ENCODE measurements at places on chromosomes 5 and 9.

GRCh38 chr5:2039180-2039531, 156.4 kb upstream of the IRX4 start:
- DNase-seq, result no peak

GRCh38 chr5:160726721-160727120, 125.3 kb downstream of the ATP10B start:
- no peak for DNase-seq

DNA sequence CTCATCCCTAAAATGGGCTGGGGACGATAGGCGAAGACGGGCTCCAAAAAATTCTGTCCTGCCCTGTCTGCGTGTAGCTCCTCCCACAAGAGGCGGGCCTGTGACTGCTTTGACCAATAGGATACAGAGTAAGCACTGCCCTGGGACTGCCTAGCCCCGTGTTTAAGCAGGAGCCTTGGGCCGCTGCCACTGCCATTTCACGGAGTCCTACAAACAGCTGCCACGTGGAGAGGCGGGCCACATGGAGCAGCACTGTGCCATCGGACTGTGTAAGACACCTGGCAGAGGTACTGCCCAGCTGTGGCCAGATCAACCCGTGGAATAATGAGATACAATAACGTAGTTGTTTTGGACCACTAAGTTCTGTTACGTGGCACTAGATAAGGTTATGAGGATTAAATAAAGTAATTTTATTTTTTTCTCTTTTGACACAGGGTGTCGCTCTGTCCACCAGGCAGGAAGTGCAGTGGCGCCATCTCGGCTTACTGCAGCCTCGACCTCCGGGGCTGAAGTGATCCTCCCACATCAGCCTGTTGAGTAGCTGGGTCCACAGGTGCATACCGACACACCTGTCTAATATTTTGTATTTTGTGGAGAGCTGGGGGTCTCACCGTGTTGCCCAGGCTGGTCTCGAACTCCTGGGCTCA, 87.2 kb downstream of the LMNB1 start:
- DNase-seq, result no peak

- DNase-seq, result no peak
These were observed 199.6 kb downstream of the DCP2 start for GRCh38 chr5:113176196-113176595.

DNA sequence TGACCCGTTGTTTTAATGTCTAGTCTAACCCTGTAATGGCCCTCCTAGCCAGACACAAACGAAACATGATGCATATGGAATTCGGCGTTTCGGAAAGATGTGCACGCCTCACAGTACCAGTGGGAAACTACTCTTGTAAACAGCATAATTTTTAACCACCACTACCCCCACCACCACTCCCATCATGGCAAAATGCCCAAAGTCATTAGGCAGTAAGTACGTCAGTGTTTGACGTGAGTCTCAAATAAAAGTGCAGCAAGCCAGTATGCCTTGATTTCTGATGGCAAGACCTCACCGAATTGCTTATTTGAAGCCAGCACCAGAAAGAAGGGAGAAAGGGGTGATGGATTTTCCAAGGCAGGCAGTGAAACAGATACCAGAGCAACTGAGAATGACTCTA, 71.4 kb downstream of the ADRB2 start:
- DNase-seq, result no peak

- DNase-seq, result no peak
These were observed 29.7 kb downstream of the F2R start for GRCh38 chr5:76745670-76746069.

DNA sequence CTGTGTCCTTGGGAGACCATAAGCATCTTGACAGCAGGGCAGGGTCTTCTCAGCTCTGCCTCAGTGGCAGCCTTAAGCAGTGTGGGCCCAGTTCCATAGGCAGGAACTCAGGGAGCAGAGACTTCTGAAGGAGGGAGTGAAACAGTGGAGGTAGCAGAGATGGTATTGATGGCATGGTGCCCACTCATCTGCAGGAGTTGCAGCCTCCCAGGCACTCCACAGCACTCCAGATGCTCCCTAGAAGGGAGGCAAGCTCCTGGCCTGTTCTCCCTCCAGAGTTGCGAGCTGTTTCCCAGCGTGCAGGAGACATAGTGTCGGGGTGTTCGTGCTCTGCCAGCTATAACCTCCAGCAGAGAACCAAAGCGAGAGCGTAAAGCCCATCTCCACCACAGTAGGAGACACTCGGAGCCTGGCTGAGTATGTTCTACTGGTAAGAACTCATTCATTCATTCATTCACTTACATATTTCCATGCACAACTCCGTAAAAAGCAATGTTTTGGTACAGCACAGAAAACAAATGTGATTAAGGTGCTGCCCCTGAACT, 31.4 kb upstream of the UNC5A start:
- DNase-seq, result no peak

- no peak for DNase-seq
These were observed 1031.2 kb downstream of the EFNA5 start for GRCh38 chr5:106639488-106639887.

GRCh38 chr9:131409458-131409992, 15.6 kb downstream of the PRRC2B start:
- no peak for DNase-seq

GRCh38 chr5:1545126-1545804, 21.5 kb upstream of the LPCAT1 start:
- DNase-seq, result no peak

DNA sequence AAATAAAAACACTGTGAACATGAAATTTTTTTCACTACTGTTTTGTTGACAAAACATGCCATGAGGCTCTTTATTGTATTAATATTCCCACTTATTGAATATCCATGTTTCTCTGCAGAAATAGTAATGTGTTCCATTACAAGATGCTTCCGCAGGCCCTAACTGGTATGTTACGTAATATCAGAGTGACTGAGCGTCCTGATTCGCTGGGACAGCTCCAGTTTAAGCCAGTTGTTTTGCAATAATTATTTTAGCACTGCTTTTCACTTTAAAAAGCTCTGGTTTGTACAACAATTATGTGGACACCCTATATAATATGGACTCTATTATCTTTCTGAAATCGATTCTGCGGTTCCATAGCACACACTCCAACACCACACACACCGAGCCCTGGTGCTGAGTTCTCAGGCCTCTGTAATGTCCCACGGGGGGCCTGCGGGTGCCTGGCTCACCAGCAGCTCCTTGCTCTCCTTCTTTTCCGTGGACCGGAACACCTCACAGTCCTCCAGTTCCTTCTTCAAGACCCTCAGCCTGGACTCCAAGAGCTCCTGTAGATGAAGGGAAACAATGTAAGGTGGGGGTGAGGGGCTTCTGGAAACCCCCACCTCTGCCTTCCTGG, 1.8 kb downstream of the TRIM7 start:
- no peak for DNase-seq

- no peak for DNase-seq
These were observed 38.3 kb downstream of the RASEF start for GRCh38 chr9:83024506-83025125.

- no peak for DNase-seq
These were observed 72.4 kb downstream of the ZCCHC7 start for GRCh38 chr9:37192803-37193202.

- DNase-seq, result no peak
These were observed 557.3 kb downstream of the RAB3C start for GRCh38 chr5:59140133-59140532.

- DNase-seq, result no peak
These were observed 73.3 kb upstream of the HMHB1 start for GRCh38 chr5:143738417-143739401.

GRCh38 chr5:72228960-72229359, 91.1 kb downstream of the MRPS27 start:
- DNase-seq, result no peak

DNA sequence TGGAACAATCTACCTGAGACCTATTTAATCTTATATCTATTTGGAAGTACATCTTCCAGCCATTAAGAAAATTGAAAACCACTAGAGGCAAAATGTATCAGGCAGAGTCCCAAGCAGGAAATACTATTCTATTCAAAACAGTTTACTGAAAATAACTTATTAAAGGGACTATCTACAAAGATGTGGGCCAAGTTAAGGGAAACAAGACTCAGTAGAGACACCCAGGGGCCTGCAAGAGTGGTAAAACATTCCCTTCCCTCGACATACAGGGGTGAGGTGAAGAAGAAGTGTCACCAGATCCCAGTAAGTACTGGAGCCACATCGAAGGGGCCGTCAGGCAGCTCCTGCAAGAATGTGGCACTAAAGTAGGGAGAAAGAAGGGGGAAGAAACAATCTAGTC, 12.1 kb upstream of the NRG2 start:
- no peak for DNase-seq

DNA sequence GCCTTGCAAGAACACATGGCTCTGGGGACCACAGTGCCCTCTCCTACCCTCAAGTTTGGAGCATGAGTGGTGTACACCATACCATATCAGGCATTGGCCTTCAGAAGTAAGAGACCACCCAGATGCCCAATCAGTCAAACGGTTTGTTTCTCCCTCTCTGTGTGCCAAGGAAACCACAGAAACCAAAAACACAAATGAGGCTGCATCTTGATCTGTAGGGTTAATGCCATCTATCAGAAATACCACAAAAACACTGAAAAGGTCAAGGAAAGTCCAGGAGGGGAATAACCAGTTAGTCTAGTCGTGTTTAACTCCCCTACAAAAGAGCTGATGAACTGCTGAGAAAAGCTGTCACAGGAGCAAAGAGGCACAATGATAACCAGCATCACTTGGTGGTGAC, 78.4 kb downstream of the INSYN2B start:
- DNase-seq, result no peak

- no peak for DNase-seq
These were observed 106.5 kb upstream of the PRRC1 start for GRCh38 chr5:127410959-127411358.

GRCh38 chr5:1750469-1750868, 49.2 kb downstream of the MRPL36 start:
- DNase-seq, result no peak

- no peak for DNase-seq
These were observed 627.2 kb downstream of the IRX1 start for GRCh38 chr5:4222821-4223220.

GRCh38 chr9:102087141-102087540, 348.7 kb upstream of the GRIN3A start:
- DNase-seq, result no peak

DNA sequence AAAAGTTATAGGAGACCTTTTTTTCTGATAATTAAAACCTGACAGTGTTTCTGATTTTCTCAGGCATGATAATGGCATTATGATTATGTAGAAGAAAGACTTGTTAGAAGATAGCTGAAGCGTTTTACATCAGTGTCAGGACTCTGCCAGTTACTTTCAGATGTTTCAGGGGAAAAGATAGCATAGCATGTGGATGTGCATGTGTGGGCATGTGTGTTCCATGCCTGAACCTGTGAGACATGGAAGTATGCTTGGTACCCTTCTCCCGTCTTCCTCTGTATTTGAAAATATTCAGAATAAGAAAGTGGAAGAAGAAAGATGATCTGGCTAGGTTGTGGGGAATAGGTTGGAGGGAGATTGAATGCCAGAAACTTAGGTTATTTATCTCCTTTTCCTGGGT, 113.1 kb upstream of the PCAT7 start:
- DNase-seq, result no peak

DNA sequence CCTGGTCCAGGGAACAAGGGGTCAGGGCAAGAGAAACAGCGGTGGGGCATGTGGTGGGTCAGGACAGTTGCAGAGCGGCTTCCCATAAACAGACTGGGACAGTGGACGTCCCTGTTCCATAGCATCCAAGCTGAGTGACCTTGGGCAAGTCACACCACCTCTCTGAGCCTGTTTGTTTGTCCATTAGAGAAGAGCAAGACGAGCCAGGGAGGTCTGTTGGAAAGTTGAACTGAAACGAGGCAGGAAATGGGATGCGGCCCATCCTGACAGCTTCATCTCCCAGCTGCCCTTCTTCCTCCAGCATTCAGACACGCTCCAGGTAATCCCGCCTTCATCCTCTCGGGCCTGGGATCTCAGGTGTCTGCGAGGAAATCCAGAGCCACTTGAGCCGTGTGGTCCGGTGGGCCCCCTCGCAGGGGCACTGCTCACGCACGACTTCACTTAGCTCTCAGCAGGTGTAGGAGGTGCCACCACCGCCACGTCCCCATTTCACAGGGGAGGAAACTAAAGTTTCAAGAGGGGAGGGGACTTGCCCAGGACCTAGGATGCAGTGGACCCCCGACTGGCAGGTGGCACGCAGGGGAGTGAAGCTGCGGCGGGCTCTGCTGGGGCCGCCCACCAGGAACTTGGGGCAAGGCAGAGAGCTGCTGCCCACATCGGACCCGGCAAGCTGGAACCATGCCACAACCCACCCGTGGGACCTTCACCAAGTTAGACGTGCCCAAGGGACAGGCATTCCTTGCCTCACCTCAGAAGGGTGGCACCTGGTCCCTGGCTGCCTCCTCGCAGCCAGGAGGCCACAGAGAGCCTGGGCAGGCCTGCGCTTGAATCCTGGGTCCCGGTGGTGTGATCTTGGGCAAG, 13.0 kb downstream of the PTGES2 start:
- no peak for DNase-seq

DNA sequence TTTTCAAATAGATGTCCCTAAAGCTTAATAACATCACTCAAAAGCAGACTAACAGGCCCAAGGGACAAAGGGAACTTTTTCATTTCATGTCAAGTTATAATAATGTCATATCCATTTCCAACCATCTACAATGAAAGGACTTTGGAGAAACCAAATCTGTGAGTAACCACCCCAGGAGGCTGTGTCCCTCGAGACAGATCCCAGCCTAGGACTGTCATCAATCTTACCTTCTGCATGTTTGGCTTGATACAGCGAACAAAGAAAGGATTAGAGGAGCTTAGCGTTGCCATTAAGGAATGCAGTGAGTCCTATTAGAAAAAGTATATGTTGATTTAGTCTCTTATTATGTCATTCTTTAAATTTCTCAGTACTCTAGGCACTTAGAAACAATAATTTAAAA, 137.8 kb upstream of the RETREG1 start:
- no peak for DNase-seq

GRCh38 chr5:81506900-81507588, 113.1 kb upstream of the ACOT12 start:
- DNase-seq, result peak; percentile 82

GRCh38 chr5:140145256-140145655, 19.5 kb downstream of the IGIP start:
- no peak for DNase-seq

- no peak for DNase-seq
These were observed 55.4 kb upstream of the TBC1D2 start for GRCh38 chr9:98310752-98311392.

GRCh38 chr9:125410522-125410894, 148.9 kb downstream of the GAPVD1 start:
- no peak for DNase-seq

DNA sequence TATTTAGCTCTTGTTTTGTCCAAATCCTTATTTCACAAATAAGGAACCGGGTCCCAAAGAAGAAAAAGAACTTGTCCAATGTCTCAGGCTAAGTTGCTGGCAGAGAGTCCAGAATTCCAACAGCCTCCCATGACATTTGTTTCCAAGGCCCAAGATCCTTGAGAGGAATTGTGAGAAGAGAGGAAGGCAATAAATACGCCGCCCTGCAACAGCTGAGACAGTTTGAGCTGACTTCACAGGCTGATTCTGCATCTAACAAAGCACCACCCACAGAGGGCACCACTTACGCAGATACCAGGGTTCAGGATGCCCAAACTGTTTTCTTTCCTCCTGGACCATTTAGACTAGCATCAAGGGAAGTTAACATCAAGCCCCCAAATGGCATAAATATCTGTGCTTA, 211.3 kb downstream of the FAM114A2 start:
- DNase-seq, result no peak

GRCh38 chr5:154115291-154115690, 75.2 kb upstream of the GALNT10 start:
- DNase-seq, result no peak
